ENCODE measurements at places on chromosomes 3 and 15.

- DNase-seq = no peak
These were observed 23.7 kb downstream of the PDZRN3 start for GRCh38 chr3:73601011-73601410.

DNA sequence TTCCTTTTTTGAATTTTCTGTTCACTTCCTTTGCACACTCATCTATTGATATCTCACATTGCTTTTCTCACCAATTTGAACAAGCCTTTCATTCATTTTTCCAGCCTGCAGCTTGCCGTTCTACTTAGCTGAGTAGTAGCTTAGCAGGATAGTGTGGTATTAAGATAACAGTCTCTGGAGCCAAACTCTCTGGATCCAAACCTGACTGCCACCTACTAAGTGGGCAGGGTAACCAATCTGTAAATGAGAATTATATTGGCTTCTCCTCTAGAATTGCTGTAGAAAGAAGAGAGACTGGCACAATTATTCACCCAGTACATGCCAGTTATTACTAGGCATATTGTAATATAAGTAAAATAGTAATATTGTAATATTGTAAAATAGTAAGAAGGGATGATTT lies 40.5 kb downstream of the AQP9 start:
- no peak for DNase-seq

DNA sequence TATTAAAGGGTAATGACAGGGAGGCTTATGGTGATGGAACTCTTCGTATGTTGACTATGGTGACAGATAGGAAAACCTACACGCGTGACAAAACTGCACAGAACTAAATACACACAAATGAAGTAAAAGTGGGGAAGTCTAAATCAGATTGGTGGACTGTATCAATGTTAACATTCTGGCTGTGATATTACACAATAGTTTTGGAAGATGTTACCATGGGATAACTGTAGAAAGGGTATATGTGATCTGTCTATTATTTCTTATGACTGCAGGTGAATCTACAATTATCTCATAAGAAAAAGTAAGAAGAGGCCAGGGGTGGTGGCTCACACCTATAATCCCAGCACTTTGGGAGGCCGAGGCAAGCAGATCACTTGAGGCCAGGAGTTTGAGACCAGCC lies 9.1 kb downstream of the HIGD2B start:
- no peak for DNase-seq

DNA sequence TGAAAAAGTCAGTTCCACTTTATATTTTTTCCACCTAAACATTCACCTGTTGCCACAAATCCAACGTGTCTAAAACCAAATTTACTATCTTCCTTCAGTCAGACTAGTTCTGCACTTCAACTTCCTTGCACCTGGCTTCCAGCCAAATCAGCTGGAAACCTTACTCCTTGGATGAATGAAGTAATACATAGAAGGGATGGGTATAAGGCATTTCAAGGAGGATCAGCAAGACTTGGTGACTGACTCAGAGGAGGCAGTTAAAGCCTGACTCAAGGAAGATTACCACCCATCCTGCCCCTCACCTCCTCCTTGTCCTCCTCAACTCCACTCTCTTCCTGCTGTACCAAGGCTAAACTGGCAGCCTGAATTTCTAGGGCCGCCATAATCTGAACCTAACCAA lies 37.1 kb downstream of the QTRT2 start:
- peak; percentile 71 for DNase-seq

DNA sequence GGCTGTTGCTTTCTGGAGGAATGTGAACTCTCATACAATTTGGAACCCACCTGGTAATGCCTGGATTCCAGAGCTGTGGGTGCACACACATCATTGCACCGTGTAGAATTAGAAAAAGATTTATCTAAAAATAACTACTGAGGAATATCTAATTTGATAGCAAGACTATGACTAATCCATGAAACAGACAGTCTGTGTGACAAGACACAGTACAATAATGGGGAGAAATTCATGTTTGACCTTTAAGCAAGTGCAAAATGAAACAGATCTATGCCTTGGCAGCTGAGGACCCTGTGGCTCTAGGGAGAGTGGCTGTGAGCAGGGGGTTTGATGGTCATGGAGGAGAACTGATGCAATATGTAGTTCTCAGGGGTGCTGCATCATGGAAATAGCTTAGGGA lies 7.9 kb upstream of the DOCK3 start:
- DNase-seq = no peak

DNA sequence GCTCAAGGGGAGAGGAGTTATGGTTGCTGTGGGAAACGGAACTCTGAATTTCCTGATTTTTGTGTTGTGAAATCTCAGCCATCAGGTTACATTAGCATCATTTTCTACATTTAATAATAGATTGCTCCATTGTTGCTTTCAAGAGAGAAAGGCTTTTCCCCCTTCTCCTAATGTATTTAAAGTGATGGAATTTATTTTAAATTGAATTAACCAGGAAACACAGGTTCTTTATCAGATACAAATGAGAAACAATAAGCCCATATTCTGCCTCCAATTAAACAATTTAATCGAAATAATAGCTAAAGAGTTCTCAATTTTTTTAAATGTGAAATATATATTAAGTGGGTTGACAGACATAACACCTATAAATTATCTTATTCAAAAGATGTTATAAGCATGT lies 30.1 kb downstream of the TUSC7 start:
- DNase-seq = no peak

DNA sequence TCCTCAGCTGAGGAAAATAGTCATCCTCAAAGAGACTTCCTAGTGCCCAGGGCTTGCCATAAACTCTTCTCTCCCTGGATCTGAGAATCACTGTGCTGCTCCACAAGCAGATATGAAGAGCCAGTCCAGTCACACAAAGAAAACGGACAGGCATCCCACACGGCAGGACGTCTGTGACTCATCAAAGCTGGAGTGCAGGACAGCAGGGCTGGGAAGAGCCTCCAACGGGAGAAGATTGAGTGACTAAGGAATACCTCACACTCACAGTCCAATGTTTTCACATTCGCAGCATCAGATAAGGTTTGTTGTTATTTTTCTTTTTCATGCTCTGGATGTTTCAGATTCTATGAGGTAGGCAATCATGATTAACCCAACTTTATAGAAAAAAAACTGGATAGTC lies 57.8 kb downstream of the NEK10 start:
- DNase-seq = peak; percentile 90

- DNase-seq = peak; percentile 44
These were observed 2.7 kb downstream of the ADAMTS7 start for GRCh38 chr15:78808550-78808949.
